Heart right ventricle (tissue), 16 donors: ENCODE measurements at places on chromosomes 11 and 22. TPM values are rescaled to one million over a fixed set of nuclear protein-coding genes. Genes with fewer than 3 reads are reported as not detected.
A peak's percentile ranks its signal among the peaks of the same experiment; 100 is the strongest.

Gene NOX4
- total RNA-seq, result 1.8 TPM

Gene NPAS4
- total RNA-seq, result not detected

Gene SCUBE1
- 0.09 TPM for total RNA-seq

Gene DLG2
- 9.7 TPM for total RNA-seq

- H3K36me3 ChIP-seq, result no peaks in the 10 kb centered on the region
- H3K27ac ChIP-seq, result no peak overlapping the region
- H3K27me3 ChIP-seq, result no peaks in the 10 kb centered on the region
- H3K4me1 ChIP-seq, result no peaks in the 10 kb centered on the region
- DNase-seq, result no peak
These were observed 61.3 kb upstream of the WNT11 start for GRCh38 chr11:76267556-76267955.

- peak overlapping the region; percentile 47 for H3K27ac ChIP-seq
- H3K27me3 ChIP-seq, result no peaks in the 10 kb centered on the region
- no peak overlapping the region for H3K4me3 ChIP-seq
- H3K4me1 ChIP-seq, result no peaks in the 10 kb centered on the region
- no peaks in the 10 kb centered on the region for H3K36me3 ChIP-seq
- DNase-seq, result no peak
These were observed 25.8 kb downstream of the TNRC6B start for GRCh38 chr22:40203572-40203971.

DNA sequence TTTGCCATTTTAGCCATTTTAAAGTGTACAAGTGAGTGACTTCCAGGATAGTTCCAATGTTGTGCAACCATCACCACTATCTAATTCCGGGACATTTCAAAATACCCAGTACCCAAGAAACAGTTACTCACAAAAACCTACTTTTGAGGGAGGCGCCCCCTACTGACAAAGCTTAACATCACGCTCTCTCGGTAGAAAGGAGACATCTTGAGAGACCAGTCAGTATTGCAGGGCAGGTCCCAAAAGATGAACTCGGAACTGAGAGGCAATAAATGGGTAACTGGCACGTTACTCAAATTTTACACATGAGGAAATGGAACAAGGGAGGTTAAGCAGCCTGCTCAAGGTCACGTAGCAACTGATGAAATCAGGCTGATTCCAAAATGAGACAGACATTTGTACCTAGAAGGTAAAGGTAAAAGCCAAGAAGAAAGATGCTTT is 50.0 kb upstream of the POU2AF1 start:
- no peaks in the 10 kb centered on the region for H3K27me3 ChIP-seq
- no peak overlapping the region for H3K27ac ChIP-seq
- DNase-seq, result no peak
- no peak overlapping the region for H3K4me3 ChIP-seq
- H3K4me1 ChIP-seq, result no peaks in the 10 kb centered on the region

GRCh38 chr22:40300316-40300715 is 46.0 kb upstream of the ADSL start:
- no peaks in the 10 kb centered on the region for H3K4me1 ChIP-seq
- H3K4me3 ChIP-seq, result no peak overlapping the region

DNA sequence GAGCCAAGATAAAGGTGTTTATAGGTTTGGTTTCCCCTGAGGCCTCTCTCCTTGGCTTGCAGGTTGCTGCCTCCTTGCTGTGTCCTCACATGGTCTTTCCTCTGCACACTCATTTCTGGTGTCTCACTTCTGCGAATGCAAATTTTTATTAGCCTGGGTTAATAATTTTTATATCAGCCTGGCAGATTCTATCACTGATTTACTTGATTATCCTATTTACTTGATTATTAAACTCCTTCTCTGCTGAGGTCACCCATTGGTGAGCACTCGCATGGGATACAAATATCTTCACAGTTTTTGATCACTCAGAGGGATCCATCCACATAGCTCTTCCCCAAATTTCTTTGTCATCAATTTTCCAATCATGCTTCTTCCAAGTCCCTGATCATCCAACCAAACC is 90.9 kb upstream of the IGLL5 start:
- H3K27ac ChIP-seq, result no peak overlapping the region
- H3K27me3 ChIP-seq, result peaks cover 7% of the 10 kb centered on the region
- no peaks in the 10 kb centered on the region for H3K36me3 ChIP-seq
- H3K4me3 ChIP-seq, result no peak overlapping the region

GRCh38 chr22:45686836-45687235 is 15.2 kb downstream of the ATXN10 start:
- no peak overlapping the region for H3K27ac ChIP-seq
- no peaks in the 10 kb centered on the region for H3K27me3 ChIP-seq
- peaks cover 25% of the 10 kb centered on the region for H3K36me3 ChIP-seq
- H3K4me1 ChIP-seq, result peaks cover 56% of the 10 kb centered on the region
- no peak for DNase-seq
- H3K4me3 ChIP-seq, result no peak overlapping the region

GRCh38 chr11:94771390-94771789 is 3.2 kb downstream of the AMOTL1 start:
- H3K27ac ChIP-seq, result no peak overlapping the region
- no peaks in the 10 kb centered on the region for H3K36me3 ChIP-seq
- H3K4me1 ChIP-seq, result peaks cover 37% of the 10 kb centered on the region
- no peak for DNase-seq
- no peaks in the 10 kb centered on the region for H3K27me3 ChIP-seq

- no peak overlapping the region for H3K27ac ChIP-seq
- H3K4me3 ChIP-seq, result no peak overlapping the region
- peaks cover 46% of the 10 kb centered on the region for H3K27me3 ChIP-seq
- no peaks in the 10 kb centered on the region for H3K36me3 ChIP-seq
- H3K4me1 ChIP-seq, result peaks cover 5% of the 10 kb centered on the region
- peak; percentile 72 for DNase-seq
These were observed 9.3 kb downstream of the INS start for GRCh38 chr11:2151500-2152257.

GRCh38 chr22:28395920-28396753 is 283.5 kb downstream of the TTC28 start:
- no peaks in the 10 kb centered on the region for H3K36me3 ChIP-seq
- no peak overlapping the region for H3K27ac ChIP-seq

DNA sequence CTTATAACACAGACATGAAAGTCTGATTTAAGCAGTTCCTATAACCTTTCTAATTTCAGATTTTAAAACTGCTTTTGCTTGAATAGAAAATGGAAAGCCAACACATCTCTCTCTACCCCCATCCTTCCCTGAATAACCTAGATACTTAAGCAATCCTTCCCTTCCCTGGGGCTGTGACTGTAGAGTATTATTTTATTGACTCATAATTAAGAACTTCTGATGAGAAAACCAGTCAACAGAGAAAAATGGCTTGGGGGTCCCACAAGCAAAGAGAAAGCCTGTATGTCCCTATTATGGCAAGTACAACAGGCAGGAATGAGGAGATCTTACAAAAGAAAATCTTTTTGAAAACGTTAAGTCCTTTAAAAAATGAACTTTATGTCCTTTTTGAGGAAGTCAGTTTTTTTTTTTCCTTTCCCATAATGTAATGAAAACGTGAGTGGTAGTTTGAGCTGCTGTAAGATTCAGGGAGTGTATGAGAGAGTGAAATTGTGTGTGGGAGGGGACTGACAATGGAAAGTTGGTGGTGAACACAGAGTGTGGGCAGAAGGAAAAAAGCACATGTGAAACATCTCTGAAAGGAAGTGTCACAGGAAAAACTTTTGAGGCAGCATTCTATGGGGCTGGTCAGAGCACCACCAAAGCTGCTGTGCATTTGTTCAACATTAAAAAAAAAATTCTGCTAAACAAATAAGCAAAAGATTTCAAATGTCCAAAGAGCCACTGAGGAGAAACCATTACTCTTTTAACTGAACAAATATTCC is 154.6 kb downstream of the MAML2 start:
- H3K4me1 ChIP-seq, result peaks cover 27% of the 10 kb centered on the region
- H3K4me3 ChIP-seq, result no peak overlapping the region
- H3K36me3 ChIP-seq, result no peaks in the 10 kb centered on the region
- H3K27ac ChIP-seq, result peak overlapping the region; percentile 69
- no peaks in the 10 kb centered on the region for H3K27me3 ChIP-seq

DNA sequence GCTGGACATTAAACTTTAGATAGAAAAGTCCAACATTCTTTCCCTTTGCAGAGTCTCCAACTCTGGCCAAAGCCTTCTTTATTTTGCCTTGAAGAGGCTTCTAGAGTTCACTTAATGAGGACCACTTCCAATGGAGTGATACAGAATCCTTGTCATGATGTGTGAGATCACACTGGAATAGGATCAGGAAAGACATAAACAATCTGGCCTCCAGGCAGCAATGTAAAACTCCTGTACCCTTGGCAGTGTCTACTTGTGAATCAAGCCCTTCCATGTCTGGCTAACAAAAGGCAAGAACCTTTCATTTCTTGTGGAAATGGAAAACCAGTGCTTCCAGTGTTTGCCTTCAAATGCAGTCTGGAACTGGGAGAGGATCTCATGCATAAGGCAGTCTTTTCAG is 56.5 kb upstream of the FIBIN start:
- no peak overlapping the region for H3K4me3 ChIP-seq
- no peak for DNase-seq
- no peaks in the 10 kb centered on the region for H3K27me3 ChIP-seq
- H3K27ac ChIP-seq, result no peak overlapping the region
- H3K4me1 ChIP-seq, result no peaks in the 10 kb centered on the region
- no peaks in the 10 kb centered on the region for H3K36me3 ChIP-seq

- DNase-seq, result no peak
- no peaks in the 10 kb centered on the region for H3K36me3 ChIP-seq
- no peak overlapping the region for H3K27ac ChIP-seq
- H3K4me1 ChIP-seq, result peaks cover 32% of the 10 kb centered on the region
These were observed 9.0 kb upstream of the PLAAT2 start for GRCh38 chr11:63572026-63572688.

GRCh38 chr11:59010708-59011107 is 71.4 kb downstream of the GLYATL1 start:
- no peak for DNase-seq
- no peak overlapping the region for H3K27ac ChIP-seq
- no peak overlapping the region for H3K4me3 ChIP-seq
- no peaks in the 10 kb centered on the region for H3K27me3 ChIP-seq
- H3K36me3 ChIP-seq, result no peaks in the 10 kb centered on the region

GRCh38 chr11:12602421-12602820 is 71.8 kb upstream of the TEAD1 start:
- no peaks in the 10 kb centered on the region for H3K27me3 ChIP-seq
- no peaks in the 10 kb centered on the region for H3K4me1 ChIP-seq
- peak overlapping the region; percentile 64 for H3K27ac ChIP-seq
